ENCODE measurements at places on chromosomes 3 and 15.

DNA sequence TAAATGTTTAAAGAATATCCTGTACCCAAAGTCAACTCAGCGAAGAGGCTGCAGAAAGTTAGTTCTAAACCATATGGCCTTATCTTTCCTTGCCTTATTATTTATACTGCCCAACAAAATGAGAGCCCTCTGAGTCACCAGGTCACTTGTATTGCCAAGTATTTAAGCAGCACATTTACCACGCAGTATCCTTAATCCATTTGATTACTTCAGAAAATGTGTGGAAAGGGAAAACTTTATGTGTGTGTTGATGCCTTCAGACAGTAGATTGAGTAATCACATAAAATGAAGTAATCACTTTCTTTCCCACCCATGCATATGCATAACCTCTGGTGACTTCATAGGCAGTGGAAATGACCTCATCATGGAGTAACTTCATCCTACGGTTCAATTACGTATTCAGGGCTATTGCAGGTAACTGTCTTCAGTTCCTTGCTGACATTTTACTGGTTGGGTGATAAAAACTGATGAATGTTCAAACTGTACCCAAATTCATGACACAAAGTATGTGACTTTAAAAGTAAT is 7.5 kb upstream of the CADPS start:
- DNase-seq = no peak

DNA sequence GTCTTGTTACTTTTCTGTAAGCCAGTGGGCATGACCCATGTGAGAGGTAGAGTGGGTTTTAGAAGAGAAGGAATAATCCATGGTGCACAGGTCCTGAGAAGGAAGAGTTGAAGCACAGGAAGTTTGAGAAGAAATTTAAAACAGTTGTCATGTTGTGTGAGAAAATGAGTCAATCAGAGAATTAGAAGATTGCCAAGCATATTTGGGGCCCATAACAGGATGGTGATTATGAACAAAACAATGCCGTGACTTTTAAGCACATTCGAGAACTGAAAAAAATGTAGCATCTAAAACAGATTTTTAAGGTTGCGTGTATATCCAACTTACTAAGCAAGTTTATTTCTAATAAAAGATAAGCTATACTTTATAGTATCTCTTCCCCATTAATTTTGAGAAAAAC is 198.7 kb downstream of the RORA start:
- DNase-seq = no peak

DNA sequence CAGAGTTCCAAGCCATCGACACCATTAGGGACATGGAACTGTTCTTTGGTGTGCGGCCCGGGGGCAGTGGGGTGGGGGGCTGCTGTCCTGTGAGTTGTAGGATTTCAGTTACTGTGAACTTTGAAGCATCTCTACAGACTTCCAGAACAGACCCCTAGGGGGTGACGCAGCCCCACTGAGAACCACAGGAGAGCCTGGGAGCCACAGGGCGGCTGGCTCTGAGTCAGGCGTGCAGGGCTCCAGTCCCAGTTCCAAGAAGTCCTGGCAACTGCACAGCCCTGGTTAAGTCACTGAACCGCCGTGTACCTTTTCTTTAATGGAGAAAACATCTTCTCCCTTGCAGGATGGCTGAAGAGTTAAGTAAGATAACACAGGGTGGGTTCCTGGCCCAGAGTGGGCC is 23.5 kb upstream of the LRTM1 start:
- no peak for DNase-seq

- DNase-seq = no peak
These were observed 60.2 kb upstream of the SLC4A7 start for GRCh38 chr3:27544372-27544865.

GRCh38 chr3:52291508-52292181 is 4.0 kb downstream of the GLYCTK start:
- no peak for DNase-seq
